Calu3 (cell line): ENCODE measurements at places on chromosomes 4 and X. TPM values are rescaled to one million over a fixed set of nuclear protein-coding genes. Genes with fewer than 3 reads are reported as not detected.

- peak overlapping the region; percentile 62 for H3K4me3 ChIP-seq
- H3K27me3 ChIP-seq, result no peaks in the 10 kb centered on the region
- H3K4me1 ChIP-seq, result no peaks in the 10 kb centered on the region
- no peak overlapping the region for H3K27ac ChIP-seq
- peak; percentile 47 for DNase-seq
Observed at GRCh38 chr4:2261110-2261852, 628 bp downstream of the MXD4 start.

GRCh38 chrX:42524379-42524778 lies 253.6 kb downstream of the PPP1R2C start:
- DNase-seq, result no peak
- H3K36me3 ChIP-seq, result no peaks in the 10 kb centered on the region
- no peaks in the 10 kb centered on the region for H3K27me3 ChIP-seq
- H3K27ac ChIP-seq, result no peak overlapping the region
- no peak overlapping the region for H3K4me3 ChIP-seq

Gene GATA1
- total RNA-seq, result not detected in 2 replicates

Gene THAP6
- 10.9 and 11.6 TPM in 2 replicates for total RNA-seq

GRCh38 chr4:138632856-138633579 lies 382.6 kb upstream of the NOCT start:
- no peaks in the 10 kb centered on the region for H3K36me3 ChIP-seq
- no peak overlapping the region for H3K4me3 ChIP-seq
- DNase-seq, result no peak
- H3K27me3 ChIP-seq, result no peaks in the 10 kb centered on the region
- H3K27ac ChIP-seq, result no peak overlapping the region

DNA sequence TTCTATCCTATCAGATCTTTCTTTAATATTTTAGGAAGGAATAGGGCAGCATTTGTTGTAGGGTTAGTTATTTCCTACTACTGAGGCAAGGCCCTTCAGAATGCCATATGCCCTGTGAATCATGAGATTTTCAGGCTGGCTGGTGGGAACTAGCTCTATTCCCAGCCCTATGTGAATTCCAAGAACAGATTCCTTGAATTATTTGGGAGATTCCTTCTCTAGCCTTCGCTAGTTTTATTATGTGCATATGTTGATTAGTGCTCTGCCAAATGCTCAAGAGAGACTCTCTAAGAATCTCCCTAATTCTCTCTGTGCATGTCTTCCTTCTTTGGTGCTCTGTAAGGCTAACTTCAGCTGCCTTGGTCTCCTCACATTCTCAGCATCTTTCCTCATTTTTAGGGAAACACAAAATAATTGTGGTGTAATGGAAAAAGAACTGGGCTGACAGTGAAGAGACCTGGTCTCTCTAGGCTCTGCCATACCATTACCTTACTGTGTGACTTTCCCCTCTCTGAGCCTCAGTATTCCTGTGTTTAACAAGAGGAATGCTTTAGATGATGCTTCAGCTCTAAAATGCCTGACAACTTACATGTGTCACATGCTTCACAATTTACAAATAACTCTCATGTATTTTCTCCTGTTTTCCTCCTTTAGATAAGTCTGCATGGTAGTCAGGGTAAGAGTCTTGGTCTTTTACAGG lies 79.7 kb downstream of the VMA21 start:
- no peak overlapping the region for H3K27ac ChIP-seq
- no peaks in the 10 kb centered on the region for H3K27me3 ChIP-seq
- no peaks in the 10 kb centered on the region for H3K4me1 ChIP-seq
- no peaks in the 10 kb centered on the region for H3K36me3 ChIP-seq

DNA sequence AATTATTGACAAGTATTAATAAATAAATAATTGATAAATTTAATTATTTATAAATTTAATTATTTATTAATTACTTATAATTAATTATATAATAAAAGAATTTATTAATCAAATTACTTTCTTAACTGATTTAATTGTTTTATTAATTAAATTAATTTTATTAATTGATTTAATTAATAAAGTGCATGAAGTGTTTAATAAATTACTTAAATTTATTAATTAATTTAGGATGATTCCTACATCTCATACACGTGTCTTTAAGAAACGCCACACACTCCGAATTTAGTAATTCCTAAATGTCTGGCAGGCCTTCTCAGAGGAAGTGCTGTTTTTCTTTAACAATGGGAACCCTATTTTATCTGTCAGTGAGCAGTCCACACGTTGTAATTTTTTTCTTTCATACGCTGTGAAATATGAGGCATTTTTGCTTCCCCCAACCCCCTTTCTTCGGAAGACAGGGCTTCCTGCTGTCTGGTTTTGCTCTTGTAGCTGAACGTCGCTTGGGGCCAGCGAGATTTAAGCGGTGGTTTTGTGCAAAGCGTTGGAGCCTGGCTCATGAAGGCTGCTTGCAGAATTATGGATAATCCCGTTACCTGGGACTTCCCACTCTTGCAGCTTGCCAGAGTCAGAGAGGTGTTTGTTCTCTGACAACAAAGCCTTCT lies 46.8 kb downstream of the CRLF2 start:
- DNase-seq, result no peak
- H3K4me1 ChIP-seq, result no peaks in the 10 kb centered on the region
- H3K36me3 ChIP-seq, result no peaks in the 10 kb centered on the region
- no peak overlapping the region for H3K4me3 ChIP-seq
- no peaks in the 10 kb centered on the region for H3K27me3 ChIP-seq

Gene ARMCX4
- 1.5 and 1.8 TPM in 2 replicates for total RNA-seq

Gene APLN
- 0.35 TPM in 1 of 2 replicates, not detected in the other for total RNA-seq

GRCh38 chr4:177740563-177740962 lies 298.3 kb upstream of the AGA start:
- H3K4me1 ChIP-seq, result no peaks in the 10 kb centered on the region
- no peaks in the 10 kb centered on the region for H3K36me3 ChIP-seq
- no peak overlapping the region for H3K4me3 ChIP-seq

- H3K27me3 ChIP-seq, result no peaks in the 10 kb centered on the region
- no peak for DNase-seq
- H3K27ac ChIP-seq, result no peak overlapping the region
Observed at GRCh38 chr4:47929682-47930201, 15.4 kb upstream of the NFXL1 start.

- DNase-seq, result no peak
- H3K4me1 ChIP-seq, result no peaks in the 10 kb centered on the region
- no peak overlapping the region for H3K27ac ChIP-seq
- H3K36me3 ChIP-seq, result peaks cover 62% of the 10 kb centered on the region
Observed at GRCh38 chr4:1981251-1982058, 27.3 kb downstream of the NELFA start.

Gene LETM1
- 47.2 and 56.7 TPM in 2 replicates for total RNA-seq

GRCh38 chrX:147679356-147680005 lies 232.2 kb upstream of the FMR1 start:
- no peak overlapping the region for H3K27ac ChIP-seq
- H3K4me1 ChIP-seq, result no peaks in the 10 kb centered on the region
- no peaks in the 10 kb centered on the region for H3K36me3 ChIP-seq

DNA sequence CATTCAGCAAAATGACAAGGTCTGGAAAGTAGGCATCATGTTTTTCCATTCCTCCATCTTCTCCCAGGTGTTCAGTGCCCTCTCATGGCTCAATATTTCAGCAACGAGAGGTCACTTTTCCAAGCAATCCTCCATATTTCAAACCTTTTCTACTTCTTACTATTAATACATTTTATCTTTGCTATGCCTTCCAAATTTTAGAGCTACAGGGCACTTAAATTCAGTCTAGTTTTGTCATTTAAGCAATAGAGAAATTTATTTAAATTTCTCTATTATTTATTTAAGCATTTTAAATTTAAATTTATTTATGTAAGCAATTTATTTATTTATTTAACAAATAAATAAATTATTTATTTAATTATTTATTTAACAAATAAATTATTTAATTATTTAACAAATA lies 305.1 kb upstream of the ANXA10 start:
- H3K4me3 ChIP-seq, result no peak overlapping the region
- H3K4me1 ChIP-seq, result no peaks in the 10 kb centered on the region
- no peaks in the 10 kb centered on the region for H3K36me3 ChIP-seq
- H3K27ac ChIP-seq, result no peak overlapping the region

Gene MAGEB17
- total RNA-seq, result not detected in 2 replicates

GRCh38 chr4:2009651-2010233 lies 968 bp upstream of the NELFA start:
- H3K4me3 ChIP-seq, result peak overlapping the region; percentile 74
- peak overlapping the region; percentile 79 for H3K27ac ChIP-seq
- H3K27me3 ChIP-seq, result no peaks in the 10 kb centered on the region
- H3K4me1 ChIP-seq, result peaks cover 7% of the 10 kb centered on the region
- H3K36me3 ChIP-seq, result peaks cover 33% of the 10 kb centered on the region

Gene COL4A6
- 0.15 and 0.31 TPM in 2 replicates for total RNA-seq

DNA sequence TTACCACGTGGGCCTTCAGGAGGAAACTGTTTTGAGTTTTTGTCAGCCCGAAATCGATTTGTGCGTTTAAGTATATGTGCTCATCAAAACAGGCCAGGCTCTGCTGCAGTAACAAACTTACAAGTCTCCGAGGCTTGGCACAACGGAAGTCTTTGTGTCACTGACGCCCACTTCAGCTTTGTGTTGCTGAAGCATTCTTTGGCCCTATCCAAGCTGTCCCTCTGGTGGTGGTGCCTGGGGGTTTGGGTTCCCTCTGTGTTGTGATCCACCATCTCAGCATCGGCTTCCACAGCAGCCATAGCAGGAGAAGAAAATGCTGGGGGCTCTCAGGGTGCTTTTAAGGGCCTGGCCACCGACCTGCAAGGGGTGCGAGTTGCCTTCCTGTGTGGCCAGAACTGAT lies 176.4 kb downstream of the PTTG2 start:
- H3K27ac ChIP-seq, result no peak overlapping the region
- no peak for DNase-seq
- H3K4me3 ChIP-seq, result no peak overlapping the region
- H3K27me3 ChIP-seq, result no peaks in the 10 kb centered on the region
- H3K36me3 ChIP-seq, result peaks cover 5% of the 10 kb centered on the region

DNA sequence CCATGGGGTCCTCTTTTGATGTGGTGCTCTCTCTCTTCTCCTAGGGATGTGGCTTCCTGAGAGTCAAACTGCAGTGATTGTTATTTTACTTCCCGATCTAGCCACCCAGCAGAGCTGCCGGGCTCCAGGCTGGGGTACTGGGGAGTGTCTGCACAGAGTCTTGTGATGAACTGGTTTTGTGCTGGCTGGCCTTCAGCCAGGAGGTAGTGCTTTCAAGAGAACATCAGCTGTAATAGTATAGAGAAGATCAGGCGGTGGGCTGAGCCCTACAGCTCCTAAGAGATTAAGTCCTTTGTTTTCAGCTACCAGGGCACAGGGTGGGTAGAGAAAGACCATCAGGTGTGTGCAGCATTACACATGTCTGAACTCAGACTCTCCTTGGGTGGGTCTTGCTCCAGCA lies 59.0 kb upstream of the AGTR2 start:
- no peak overlapping the region for H3K27ac ChIP-seq
- H3K36me3 ChIP-seq, result no peaks in the 10 kb centered on the region
- no peak for DNase-seq
- H3K4me1 ChIP-seq, result no peaks in the 10 kb centered on the region

DNA sequence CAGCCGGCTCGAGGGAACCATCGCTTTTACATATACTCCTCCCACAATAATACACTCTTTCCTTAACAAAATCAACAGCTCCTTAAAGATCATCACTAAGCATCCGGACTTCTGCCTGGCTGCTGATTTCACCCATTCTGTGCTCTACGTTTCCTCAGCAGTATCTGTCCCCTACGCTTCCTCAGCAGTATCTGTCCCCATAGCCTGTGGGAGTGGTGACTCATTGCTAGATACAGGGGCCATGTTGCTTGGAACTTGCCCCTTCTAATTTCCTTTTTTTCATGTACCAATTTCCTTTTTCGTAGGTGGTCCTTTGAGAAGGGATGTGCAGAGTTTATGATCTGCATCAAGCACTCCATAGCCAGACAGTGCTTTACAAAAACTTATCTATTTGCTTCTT lies 18.6 kb downstream of the MAP3K15 start:
- H3K4me1 ChIP-seq, result peaks cover 9% of the 10 kb centered on the region
- no peak overlapping the region for H3K27ac ChIP-seq
- no peak overlapping the region for H3K4me3 ChIP-seq
- H3K36me3 ChIP-seq, result no peaks in the 10 kb centered on the region
- DNase-seq, result no peak

Gene CT55
- not detected in 2 replicates for total RNA-seq

Gene TCEAL6
- total RNA-seq, result not detected in 2 replicates

- no peak overlapping the region for H3K4me3 ChIP-seq
- H3K27ac ChIP-seq, result no peak overlapping the region
- no peaks in the 10 kb centered on the region for H3K36me3 ChIP-seq
- no peaks in the 10 kb centered on the region for H3K27me3 ChIP-seq
- DNase-seq, result no peak
- H3K4me1 ChIP-seq, result no peaks in the 10 kb centered on the region
Observed at GRCh38 chr4:165079476-165079875, 25.8 kb downstream of the TRIM75 start.

Gene AREG
- total RNA-seq, result 230 and 281 TPM in 2 replicates

Gene MAGEA9B
- total RNA-seq, result not detected in 2 replicates

DNA sequence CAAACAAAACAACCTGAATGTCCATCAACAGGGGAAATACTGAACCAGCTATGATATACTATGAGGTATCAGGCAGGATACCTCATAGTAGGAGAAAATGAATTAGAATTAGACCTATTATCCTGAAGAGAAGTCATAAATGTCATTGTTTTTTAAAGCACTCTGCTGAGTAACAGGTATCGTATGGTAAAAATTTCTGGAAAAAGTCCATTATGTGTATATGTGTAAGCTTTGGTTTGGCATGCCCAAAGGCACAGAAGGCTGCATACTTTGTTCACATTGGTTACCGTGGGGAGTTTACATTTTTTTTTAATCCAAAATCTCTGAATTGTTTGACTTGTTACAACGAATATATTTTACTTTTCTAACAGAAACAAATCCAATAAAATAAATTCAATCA lies 70.5 kb downstream of the RPS3A start:
- no peak overlapping the region for H3K4me3 ChIP-seq
- H3K27ac ChIP-seq, result no peak overlapping the region
- H3K36me3 ChIP-seq, result peaks cover 3% of the 10 kb centered on the region
- no peaks in the 10 kb centered on the region for H3K4me1 ChIP-seq
- no peaks in the 10 kb centered on the region for H3K27me3 ChIP-seq

DNA sequence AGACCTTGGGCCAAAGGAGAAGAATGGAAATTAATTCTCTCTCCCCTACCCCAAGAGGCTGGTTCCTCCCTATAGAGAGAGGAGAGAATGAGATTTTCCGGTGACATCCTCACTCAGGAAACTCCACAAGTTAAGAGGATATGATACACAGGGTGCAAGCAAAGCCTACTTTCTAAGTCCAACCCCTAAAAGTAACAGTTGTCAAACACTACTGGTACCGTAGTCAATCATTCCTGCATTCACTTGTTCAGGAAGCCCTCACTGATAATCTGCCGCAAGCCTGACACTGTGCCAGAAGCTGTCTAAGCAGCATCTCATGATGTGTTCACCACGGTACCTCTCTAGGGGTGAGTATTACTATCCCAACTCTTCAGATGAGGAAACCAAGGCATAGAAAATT lies 41.7 kb downstream of the KDR start:
- H3K4me3 ChIP-seq, result no peak overlapping the region
- no peak overlapping the region for H3K27ac ChIP-seq
- H3K4me1 ChIP-seq, result peaks cover 9% of the 10 kb centered on the region
- no peak for DNase-seq
- H3K36me3 ChIP-seq, result no peaks in the 10 kb centered on the region

Gene PAGE2
- not detected in 2 replicates for total RNA-seq
